ENCODE measurements at places on chromosomes 5 and 9. TPM values are rescaled to one million over a fixed set of nuclear protein-coding genes. Genes with fewer than 3 reads are reported as not detected.

The ZNF346 gene
- 23.6 TPM for total RNA-seq

The FAM221B gene
- total RNA-seq = not detected

The ENG gene
- 11.2 TPM for total RNA-seq

The OBP2B gene
- total RNA-seq = not detected

The PCDHA13 gene
- not detected for total RNA-seq

The NAIP gene
- 24.4 TPM for total RNA-seq

The IL13 gene
- 0.50 TPM for total RNA-seq

The APBA1 gene
- 0.98 TPM for total RNA-seq

The CDO1 gene
- not detected for total RNA-seq

The FBP2 gene
- not detected for total RNA-seq

GRCh38 chr9:112032009-112032408 is 135.4 kb downstream of the UGCG start:
- no peak for DNase-seq
- no peak overlapping the region for H3K27ac ChIP-seq
- no peaks in the 10 kb centered on the region for H3K27me3 ChIP-seq
- no peaks in the 10 kb centered on the region for H3K36me3 ChIP-seq
- H3K4me3 ChIP-seq = no peak overlapping the region

- H3K4me3 ChIP-seq = no peak overlapping the region
- H3K27me3 ChIP-seq = no peaks in the 10 kb centered on the region
- no peak for DNase-seq
- H3K4me1 ChIP-seq = no peaks in the 10 kb centered on the region
- peaks cover 5% of the 10 kb centered on the region for H3K36me3 ChIP-seq
- H3K27ac ChIP-seq = no peak overlapping the region
These were observed 23.5 kb downstream of the GKAP1 start for GRCh38 chr9:83794051-83794450.

GRCh38 chr9:121613009-121613752 is 38.3 kb upstream of the DAB2IP start:
- H3K27me3 ChIP-seq = no peaks in the 10 kb centered on the region
- H3K4me1 ChIP-seq = no peaks in the 10 kb centered on the region
- no peaks in the 10 kb centered on the region for H3K36me3 ChIP-seq
- H3K27ac ChIP-seq = no peak overlapping the region

GRCh38 chr5:35248843-35249780 is 18.8 kb upstream of the PRLR start:
- no peaks in the 10 kb centered on the region for H3K27me3 ChIP-seq
- no peaks in the 10 kb centered on the region for H3K4me1 ChIP-seq
- H3K27ac ChIP-seq = no peak overlapping the region
- no peak for DNase-seq
- H3K36me3 ChIP-seq = no peaks in the 10 kb centered on the region

- H3K36me3 ChIP-seq = no peaks in the 10 kb centered on the region
- H3K27ac ChIP-seq = no peak overlapping the region
These were observed 16.8 kb downstream of the NIPAL4 start for GRCh38 chr5:157476702-157477408.

DNA sequence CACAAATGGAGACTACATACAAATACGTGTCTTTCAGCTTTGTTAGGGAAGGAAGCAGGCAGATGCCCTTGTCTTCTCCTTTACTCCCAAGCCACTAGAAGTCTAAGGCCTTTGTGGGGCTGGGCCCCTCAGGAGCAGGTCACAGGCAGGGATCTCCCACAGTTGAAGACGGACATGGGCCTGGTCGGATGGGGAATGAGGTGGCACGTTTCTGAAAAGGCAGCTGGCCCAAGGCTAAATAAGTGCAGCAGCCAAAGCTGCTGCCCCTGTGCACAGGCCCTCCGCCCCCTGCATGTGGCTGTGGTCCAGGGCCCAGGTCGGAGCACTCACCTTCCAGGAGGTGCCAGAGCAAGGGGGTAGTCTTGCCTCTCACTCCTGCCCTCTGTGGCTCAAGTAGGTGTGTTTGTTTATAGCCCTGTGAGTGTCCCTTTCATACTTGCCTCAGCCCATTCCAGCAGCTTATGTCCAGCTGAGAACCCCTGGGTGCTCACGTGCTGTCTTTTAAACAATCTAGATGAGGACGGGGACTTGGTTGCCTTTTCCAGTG is 1.8 kb downstream of the SQSTM1 start:
- H3K36me3 ChIP-seq = peaks cover 51% of the 10 kb centered on the region
- no peak for DNase-seq
- H3K4me3 ChIP-seq = peak overlapping the region; percentile 87
- H3K27me3 ChIP-seq = no peaks in the 10 kb centered on the region
- peak overlapping the region; percentile 96 for H3K27ac ChIP-seq
- peaks cover 31% of the 10 kb centered on the region for H3K4me1 ChIP-seq

GRCh38 chr9:137970098-137970497 is 92.5 kb downstream of the CACNA1B start:
- H3K36me3 ChIP-seq = no peaks in the 10 kb centered on the region
- H3K27ac ChIP-seq = no peak overlapping the region
- no peaks in the 10 kb centered on the region for H3K4me1 ChIP-seq
- no peak overlapping the region for H3K4me3 ChIP-seq

GRCh38 chr9:18343784-18344183 is 130.2 kb upstream of the ADAMTSL1 start:
- H3K27me3 ChIP-seq = no peaks in the 10 kb centered on the region
- no peak overlapping the region for H3K27ac ChIP-seq
- H3K36me3 ChIP-seq = no peaks in the 10 kb centered on the region

DNA sequence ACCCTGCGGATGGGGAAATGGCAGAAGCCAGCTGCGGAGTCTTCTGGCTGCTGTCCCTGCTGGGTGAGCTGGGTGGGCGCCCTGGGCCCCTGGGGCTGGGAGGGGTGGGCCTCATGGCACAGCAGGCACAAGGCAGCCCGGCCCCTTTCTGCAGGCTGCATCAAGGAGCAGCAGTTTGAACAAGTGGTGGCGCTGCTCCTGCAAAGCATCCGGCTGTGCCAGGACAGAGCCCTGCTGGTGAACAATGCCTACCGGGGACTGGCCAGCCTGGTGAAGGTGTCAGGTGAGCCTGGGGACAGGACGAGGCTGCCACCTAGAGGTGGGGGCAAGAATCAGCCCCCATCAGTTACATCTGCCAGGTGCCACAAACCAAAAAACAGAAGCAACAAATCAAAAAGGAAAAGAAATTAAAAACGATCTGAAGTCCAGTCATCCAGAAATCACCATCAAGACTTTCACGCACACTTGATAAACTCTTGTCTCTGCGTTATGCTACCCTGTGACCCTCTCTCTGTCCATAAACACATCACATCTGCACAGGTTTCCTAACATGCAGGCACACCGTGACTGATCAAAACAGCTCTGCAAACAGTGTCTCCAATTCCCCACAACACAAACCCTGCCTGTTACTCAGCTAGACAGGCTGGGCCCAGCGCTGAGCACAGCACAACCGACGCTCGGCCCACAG is 13.9 kb downstream of the REXO4 start:
- H3K4me3 ChIP-seq = no peak overlapping the region
- no peaks in the 10 kb centered on the region for H3K27me3 ChIP-seq
- peak; percentile 42 for DNase-seq
- H3K36me3 ChIP-seq = peaks cover 4% of the 10 kb centered on the region
- H3K27ac ChIP-seq = no peak overlapping the region

- no peaks in the 10 kb centered on the region for H3K36me3 ChIP-seq
- H3K4me3 ChIP-seq = no peak overlapping the region
- no peaks in the 10 kb centered on the region for H3K27me3 ChIP-seq
These were observed 86.7 kb downstream of the KCNIP1 start for GRCh38 chr5:170590566-170590965.

DNA sequence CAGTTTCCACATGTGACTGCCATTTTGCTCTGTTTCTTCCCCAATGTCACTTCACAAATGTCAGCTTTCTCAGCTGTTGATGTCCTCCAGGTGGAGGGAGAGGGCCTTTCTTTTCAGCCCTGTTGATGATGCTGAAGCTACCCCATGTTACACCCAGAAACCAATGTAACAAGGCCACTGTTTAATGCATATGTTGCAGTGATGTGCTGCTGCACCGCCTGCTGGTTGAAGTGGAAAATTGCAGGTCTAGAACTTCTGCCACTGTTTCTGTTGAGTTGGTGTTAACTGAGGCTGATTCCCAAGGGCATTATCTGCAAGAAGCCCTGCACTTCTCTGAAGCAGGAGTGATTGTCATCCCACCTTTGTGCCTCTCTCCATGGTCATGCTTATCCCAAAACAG is 428.4 kb downstream of the KDM4C start:
- no peaks in the 10 kb centered on the region for H3K4me1 ChIP-seq
- H3K36me3 ChIP-seq = no peaks in the 10 kb centered on the region
- H3K27me3 ChIP-seq = no peaks in the 10 kb centered on the region
- no peak overlapping the region for H3K4me3 ChIP-seq
- H3K27ac ChIP-seq = no peak overlapping the region

DNA sequence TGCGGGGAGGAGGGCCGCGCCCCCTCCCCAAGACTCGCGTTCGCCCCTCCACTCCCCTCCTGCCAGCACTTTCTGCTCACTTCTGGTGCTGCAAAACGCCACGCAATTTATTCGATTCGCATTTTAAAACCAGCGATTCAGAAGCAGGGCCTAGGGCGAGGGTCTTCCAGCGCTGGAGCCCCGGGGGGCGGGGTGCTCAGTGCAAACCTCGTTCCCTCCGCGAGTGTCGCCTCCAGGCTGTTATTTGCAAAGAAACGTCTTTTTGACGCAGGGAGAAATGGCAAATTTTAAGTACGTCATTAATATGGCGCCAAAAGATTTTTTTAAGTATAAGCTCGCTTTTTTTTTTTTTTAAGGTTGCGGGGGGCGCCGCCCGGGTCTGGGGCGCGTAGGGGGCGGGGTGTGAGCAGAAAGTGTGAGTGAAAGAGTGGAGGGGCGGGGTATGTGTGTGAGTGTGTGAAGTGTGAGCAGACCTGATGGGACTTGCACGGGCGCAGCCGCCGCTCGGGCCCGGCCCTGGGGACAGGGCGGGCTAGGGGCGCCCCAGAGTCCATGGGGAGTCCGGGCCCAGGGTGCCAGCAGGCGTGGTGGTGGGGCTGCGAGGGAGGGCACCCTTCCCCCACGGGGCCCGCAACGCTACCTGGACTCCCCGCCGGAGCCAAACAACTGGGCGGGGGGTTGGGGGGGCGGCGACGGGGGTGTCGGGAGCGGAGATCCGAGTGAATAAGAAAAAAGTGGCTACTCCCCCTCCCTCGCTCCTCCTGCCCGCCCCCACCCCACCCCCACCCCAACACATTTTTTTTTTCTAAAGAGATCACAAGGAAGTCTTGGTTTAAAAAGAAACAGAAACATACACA is at the start of gene JADE2:
Gene JADE2, plus strand, starts transcription at position 845 of the 857 bp plus-strand sequence. CDS start 10,188 bp downstream, outside the sequence.
- DNase-seq = peak; percentile 89
- peak within 1 kb of the TSS; percentile 100 for H3K4me3 ChIP-seq
- peak within 1 kb of the TSS; percentile 97 for H3K27ac ChIP-seq
- no peaks in the 10 kb centered on the region for H3K36me3 ChIP-seq
- H3K27me3 ChIP-seq = no peaks in the 10 kb centered on the region

- no peak overlapping the region for H3K4me3 ChIP-seq
- no peaks in the 10 kb centered on the region for H3K4me1 ChIP-seq
- no peaks in the 10 kb centered on the region for H3K27me3 ChIP-seq
- DNase-seq = no peak
These were observed 51.5 kb downstream of the STK32A start for GRCh38 chr5:147286296-147286695.

GRCh38 chr5:127031147-127031862 is 947 bp upstream of the MARCHF3 start:
- peaks cover 10% of the 10 kb centered on the region for H3K4me1 ChIP-seq
- H3K27me3 ChIP-seq = no peaks in the 10 kb centered on the region
- no peaks in the 10 kb centered on the region for H3K36me3 ChIP-seq
- peak; percentile 12 for DNase-seq

GRCh38 chr9:12811935-12812334 is 37.1 kb downstream of the LURAP1L start:
- H3K36me3 ChIP-seq = no peaks in the 10 kb centered on the region
- DNase-seq = no peak
- no peaks in the 10 kb centered on the region for H3K27me3 ChIP-seq
- H3K4me3 ChIP-seq = no peak overlapping the region
- no peaks in the 10 kb centered on the region for H3K4me1 ChIP-seq

GRCh38 chr5:151014680-151015343 is 5.6 kb upstream of the GPX3 start:
- no peak overlapping the region for H3K27ac ChIP-seq
- DNase-seq = no peak
- H3K4me1 ChIP-seq = no peaks in the 10 kb centered on the region
- H3K36me3 ChIP-seq = no peaks in the 10 kb centered on the region

DNA sequence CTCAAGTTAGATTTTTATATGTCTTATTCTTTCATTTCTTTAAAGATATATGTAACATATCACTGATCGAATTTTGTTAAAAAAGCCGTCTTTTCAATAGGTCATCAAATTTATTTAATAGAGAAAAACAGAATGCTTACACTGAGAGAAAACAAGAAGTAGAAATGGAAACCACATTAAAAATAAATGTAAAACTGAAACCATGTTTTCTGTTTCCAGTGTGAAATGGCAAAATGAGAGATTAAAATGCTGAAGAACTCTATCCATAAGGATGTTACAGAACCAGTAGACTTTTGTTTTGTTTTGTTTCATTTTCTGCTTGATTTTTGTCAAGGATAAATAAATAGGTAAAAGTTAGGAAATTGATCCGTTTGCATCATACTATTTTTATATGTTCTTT is 210.1 kb downstream of the PRDM9 start:
- no peak for DNase-seq
- H3K27ac ChIP-seq = no peak overlapping the region
- no peaks in the 10 kb centered on the region for H3K27me3 ChIP-seq
- no peaks in the 10 kb centered on the region for H3K36me3 ChIP-seq

GRCh38 chr9:136858452-136858843 is 6.3 kb downstream of the MAMDC4 start:
- H3K4me1 ChIP-seq = no peaks in the 10 kb centered on the region
- no peak overlapping the region for H3K27ac ChIP-seq
- DNase-seq = no peak
- H3K36me3 ChIP-seq = peaks cover 30% of the 10 kb centered on the region
- H3K4me3 ChIP-seq = no peak overlapping the region

DNA sequence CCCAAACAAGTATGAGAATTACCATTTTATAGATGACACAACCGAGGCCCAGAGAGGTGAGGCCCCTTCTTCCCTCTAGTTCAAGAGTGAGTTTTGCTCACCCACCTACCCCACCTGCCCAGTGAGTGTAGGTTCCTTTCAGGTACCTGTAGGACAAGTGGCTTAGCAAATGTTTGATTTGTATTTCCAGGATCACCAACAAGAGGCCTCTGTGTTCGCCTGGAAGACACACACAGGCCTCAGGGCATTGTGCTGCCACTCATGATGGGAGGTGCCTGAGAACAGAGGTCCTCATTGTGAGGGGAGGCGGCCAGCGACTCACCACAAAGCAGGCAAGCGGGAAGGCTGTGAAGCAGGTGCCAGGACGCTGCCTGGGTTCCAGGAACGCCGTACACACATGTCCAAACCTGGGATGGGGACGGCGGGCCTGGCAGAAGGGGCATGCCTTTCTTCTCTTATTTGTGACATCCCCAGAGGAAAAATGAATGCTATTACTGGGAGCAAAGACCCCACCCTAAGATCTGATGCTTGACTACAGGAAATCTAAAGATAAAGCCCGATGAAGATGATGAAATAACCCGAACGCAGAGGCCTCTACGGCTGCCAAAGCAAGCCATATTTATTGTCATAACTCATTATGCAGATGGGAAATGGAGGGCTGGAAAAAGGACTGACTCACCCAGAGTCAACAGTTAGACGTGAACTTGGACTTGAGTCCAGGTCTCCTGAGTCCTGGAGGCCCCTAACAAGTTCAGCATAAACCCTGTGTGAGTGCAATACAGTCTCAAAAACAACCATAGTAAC is 60.2 kb upstream of the SLC25A51 start:
- no peak for DNase-seq
- no peaks in the 10 kb centered on the region for H3K27me3 ChIP-seq
- no peaks in the 10 kb centered on the region for H3K36me3 ChIP-seq
- H3K4me3 ChIP-seq = no peak overlapping the region
- H3K27ac ChIP-seq = no peak overlapping the region
